ENCODE measurements at places on chromosomes 16 and 17. TPM values are rescaled to one million over a fixed set of nuclear protein-coding genes. Genes with fewer than 3 reads are reported as not detected.

The CUEDC1 gene
- 10.2 TPM for total RNA-seq

The NEUROD2 gene
- total RNA-seq = under 0.01 TPM

The ZACN gene
- under 0.01 TPM for total RNA-seq

The CCL3 gene
- not detected for total RNA-seq

The MT4 gene
- total RNA-seq = not detected

All from bronchial smooth muscle cell (primary cell).